ENCODE measurements at places on chromosomes 12 and 14. TPM values are rescaled to one million over a fixed set of nuclear protein-coding genes. Genes with fewer than 3 reads are reported as not detected.

Gene OAS1
- total RNA-seq, result 50.5 TPM

DNA sequence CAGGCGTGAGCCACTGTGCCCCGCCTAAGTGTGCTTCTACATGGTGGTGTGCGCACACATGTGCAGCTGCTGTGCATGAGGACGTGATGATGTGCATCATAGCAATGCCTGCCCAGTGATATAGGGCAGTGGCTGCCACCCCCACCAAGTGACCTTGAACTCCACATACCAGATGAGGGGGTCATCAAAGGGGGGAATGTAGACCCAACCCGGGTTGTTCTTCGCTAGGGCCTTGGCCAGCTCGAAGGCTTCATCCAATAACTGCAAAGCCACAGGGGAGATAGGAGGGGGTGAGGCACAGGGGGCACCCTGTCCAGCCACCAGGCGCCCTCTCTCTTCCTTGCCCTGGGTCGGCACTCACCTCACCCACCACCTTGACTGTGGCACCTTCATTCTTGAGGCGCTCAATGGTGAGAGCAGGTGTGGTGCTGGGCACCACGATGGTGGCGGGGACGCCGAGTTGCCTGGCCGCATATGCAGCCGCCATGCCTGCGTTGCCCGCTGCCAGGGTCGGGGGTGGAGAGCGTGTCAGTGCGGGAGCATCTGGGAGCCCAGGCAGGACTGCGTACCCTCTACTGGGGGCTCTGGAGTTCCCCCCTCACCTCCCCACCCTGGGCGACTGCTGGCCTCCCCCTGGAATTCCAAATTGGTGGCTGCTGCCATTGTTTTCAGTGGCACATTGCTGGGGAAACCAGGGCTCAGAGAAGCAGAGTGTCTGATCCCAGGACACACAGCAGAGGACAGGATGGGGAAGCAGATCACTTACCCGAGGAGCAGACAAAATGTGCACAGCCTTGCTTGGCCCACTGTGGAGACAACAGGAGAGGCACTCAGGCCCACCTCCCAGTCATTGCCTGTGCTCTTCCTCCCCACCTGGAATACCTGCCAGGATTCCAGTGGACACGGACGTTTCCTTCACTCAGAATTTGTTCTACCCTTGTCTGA lies 5.1 kb downstream of the SDS start:
- no peak for DNase-seq

DNA sequence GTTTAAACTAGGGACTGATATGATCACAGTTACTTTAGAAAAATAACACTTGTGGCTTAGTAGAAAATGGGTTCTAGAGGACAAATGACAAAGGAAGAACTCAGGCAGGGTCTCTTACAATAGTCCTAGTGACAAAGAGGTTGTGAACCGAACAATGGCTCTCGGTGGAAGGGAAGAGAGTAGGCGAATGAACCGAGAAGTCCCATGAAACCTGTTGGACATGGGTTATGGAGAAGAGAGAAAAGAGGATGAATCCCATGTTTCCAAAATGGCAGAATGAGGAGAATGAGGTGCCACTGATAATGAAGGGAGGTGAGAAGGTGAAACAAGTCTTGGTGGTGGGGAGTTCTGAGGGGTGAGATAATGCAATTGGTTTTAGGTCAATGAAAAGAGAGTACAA lies 94.1 kb downstream of the PPM1H start:
- DNase-seq, result no peak

DNA sequence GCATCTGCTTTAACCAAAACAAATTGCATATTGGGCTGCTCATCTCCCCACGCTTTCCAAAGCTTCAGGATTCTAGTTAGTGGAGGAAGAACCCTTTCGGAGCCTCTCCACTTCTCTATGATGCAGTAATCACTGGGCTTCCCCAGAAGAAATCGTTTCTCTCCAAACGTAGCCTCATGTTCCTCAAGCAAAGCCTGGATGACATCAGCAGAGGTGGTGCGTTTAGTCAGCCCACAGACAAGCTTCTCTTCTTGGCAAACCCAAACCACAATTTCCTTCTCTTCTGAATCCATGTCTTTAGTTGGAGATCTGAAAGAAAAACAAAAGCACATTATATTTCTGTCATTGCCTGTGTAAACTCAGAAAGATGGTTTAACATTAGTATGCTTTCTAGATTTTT lies 30.6 kb downstream of the RASSF9 start:
- DNase-seq, result no peak

Gene ATL1
- total RNA-seq, result 0.91 TPM

Gene TMPRSS12
- total RNA-seq, result not detected

Gene STON2
- 0.05 TPM for total RNA-seq
